ENCODE measurements at places on chromosomes 4 and X.

GRCh38 chr4:105715692-105716278, 7.2 kb downstream of the GSTCD start:
- DNase-seq: no peak

- DNase-seq: no peak
Measured at GRCh38 chrX:11470250-11470974, 177.2 kb downstream of the AMELX start.

DNA sequence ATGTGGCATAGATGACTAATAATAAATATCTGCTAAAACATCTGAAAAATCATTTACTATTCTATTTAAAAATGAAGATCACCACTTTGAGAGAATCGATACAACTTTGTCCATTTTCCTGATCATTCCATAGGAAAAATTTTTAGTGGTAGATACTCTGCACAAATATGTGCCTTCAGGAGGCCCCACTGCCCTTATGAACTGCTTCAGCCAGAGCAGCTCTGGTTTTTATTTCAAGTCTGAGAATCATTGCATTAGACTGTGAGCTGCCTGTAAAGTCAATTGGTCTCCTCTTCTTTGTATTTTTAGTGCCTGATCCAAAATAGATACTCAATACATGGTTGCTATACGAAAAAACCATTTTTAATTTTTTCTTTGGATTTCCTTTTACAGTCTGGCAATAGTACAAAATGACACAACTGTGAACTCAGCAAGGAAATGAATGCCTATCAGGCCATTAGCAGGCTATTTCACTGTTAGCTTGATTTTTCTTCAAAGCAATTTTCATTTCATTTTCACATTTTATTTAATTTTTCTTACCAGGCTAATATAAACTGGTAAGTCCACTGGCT, 69.1 kb downstream of the SHISA3 start:
- no peak for DNase-seq

DNA sequence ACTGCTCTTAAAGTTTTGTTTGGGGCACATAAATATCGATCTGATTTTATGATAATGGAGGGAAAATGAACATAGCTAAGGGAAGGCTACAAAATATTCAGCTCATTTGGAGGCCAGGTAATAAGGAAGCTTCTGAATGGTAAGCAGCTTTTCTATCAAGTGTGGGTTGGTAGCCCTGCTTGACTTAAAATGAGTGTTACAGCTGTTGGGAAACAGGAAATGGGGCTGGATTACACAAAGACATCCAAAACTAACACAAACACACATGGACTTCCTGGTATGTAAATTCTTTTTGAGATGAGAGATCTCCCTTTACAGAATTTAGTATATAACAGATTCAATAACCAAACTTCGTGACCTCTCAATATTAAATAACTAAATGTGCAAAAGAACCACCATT, 58.0 kb downstream of the FGF16 start:
- no peak for DNase-seq

- DNase-seq: no peak
Measured at GRCh38 chr4:70863099-70863790, 23.6 kb upstream of the GRSF1 start.

DNA sequence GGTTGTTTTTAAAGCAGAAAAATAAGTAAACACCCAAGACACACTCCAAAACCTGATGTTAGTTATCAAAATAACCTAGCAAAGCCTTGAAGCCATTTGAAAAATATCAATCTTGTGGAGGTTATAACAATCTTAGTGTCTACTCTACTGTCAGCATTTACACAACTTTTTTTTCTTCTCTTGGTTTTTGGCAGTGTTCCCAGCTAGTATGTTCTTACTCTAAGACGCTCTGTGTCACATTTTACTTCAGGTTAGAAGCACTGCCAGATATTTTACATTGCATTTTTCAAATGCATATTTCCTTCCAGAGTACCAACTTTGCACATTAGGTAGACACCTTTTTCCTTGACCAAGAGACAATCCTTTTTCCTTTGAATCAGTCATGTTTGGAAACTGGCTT, 114.0 kb upstream of the INPP4B start:
- DNase-seq: no peak

- no peak for DNase-seq
Measured at GRCh38 chrX:56762220-56762619, 33.2 kb downstream of the NBDY start.

- DNase-seq: no peak
Measured at GRCh38 chrX:48696909-48697727, 584 bp downstream of the SUV39H1 start.

GRCh38 chr4:89871211-89871610, 23.4 kb upstream of the MMRN1 start:
- DNase-seq: no peak

- DNase-seq: peak; percentile 73
Measured at GRCh38 chr4:121950212-121950679, 1.6 kb downstream of the TRPC3 start.

GRCh38 chr4:3674479-3674851, 91.7 kb upstream of the ADRA2C start:
- DNase-seq: no peak

DNA sequence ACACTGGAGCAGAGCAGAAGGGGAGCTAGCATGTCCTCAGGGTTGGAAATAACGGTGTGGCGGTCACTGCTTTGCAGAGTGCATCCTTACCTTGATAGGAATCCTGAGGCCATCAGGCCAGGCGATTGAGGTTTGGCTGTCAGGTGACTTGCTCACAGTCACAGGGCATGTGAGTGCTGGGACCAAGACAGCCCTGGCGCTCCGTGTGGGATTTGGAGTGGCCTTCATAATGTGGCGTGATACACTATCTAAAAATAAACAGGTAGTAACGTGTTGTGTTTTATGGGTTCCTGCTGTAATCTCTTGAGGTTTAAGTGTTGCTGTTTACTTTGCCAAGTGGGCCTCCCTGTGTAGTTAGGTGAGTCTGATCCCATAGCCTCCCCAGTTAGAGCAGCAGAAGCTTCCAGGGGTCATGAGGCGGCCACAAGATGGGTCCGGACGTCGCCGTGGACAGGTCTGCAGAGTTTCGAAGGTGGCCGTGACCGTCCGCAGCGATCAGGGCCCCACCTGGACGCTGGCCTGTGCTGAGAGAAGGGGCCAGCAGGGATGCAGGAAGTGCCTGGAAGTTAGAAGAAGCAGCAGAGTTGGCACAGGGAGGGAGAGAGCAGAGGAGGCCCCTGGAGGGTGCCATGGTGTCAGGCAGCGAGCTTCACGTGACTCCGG, 27.7 kb downstream of the RGS12 start:
- DNase-seq: no peak

- DNase-seq: no peak
Measured at GRCh38 chr4:171880136-171880535, 66.9 kb downstream of the GALNTL6 start.

DNA sequence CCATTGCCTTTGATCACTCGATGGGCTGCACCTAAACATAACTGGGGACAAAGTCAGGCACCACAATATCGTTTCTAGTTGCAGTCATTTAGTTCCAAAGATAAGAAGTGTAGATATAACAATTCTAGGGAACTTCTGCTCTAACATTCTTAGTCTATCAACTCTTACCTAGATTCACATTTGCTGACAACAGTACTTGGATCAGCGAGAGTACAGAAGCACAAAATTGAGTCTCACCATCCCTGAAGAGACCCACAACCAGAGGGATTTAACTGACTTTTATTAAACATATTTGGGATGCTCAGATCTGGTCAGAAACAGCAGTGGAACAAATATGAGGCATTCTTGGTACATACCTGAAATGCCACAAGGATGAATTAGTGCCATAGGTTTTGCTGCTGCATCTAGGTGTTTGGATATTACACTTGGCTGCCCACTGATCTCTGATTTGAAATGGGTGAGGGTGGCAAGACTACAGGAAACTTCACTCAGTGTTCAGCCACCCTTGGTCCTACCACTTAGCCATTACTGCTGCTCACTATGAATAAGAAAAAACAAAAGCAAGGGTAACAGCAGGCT, 28.9 kb upstream of the HUWE1 start:
- no peak for DNase-seq

DNA sequence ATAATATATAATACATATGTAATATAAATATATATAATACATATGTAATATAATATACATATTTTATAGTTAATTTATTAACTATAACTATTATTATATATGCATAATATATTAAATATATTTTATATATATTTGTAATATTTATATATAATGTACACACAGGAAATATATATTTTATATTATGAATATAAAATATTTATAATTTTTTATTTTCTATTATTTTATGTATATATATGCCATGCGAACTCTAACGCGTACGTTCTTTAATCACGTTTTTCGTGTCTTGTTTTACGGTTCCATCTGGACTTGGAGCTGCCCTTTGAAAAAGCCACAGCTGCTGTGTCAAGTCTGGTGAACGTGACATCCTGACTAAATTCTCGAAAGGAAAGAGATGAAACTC, 332.1 kb downstream of the ASMT start:
- DNase-seq: no peak

GRCh38 chrX:41350150-41350975, 16.4 kb downstream of the DDX3X start:
- DNase-seq: no peak

DNA sequence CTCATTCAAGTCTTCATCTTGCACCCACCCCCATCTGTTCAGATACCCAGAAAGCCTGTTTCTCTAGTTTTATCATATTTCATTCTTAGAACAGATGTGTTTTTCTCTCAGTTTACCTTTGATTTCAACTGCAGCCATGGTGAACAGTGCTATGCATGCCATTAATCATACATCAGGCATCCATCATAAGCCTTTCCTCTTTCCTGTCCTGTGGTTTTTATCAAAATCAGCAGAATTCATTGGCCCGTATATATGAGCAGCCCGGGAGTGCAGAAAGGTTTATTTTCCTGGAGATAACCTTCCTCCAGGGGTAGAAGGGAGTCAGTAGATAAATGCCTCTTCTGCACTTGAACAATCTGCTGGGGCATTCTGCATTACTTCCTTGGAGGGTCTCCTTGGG, 65.7 kb downstream of the IL21 start:
- DNase-seq: no peak

GRCh38 chrX:29690061-29690460, 525.3 kb upstream of the MAGEB2 start:
- DNase-seq: no peak

GRCh38 chr4:184574861-184575260, 74.4 kb downstream of the CASP3 start:
- DNase-seq: no peak

DNA sequence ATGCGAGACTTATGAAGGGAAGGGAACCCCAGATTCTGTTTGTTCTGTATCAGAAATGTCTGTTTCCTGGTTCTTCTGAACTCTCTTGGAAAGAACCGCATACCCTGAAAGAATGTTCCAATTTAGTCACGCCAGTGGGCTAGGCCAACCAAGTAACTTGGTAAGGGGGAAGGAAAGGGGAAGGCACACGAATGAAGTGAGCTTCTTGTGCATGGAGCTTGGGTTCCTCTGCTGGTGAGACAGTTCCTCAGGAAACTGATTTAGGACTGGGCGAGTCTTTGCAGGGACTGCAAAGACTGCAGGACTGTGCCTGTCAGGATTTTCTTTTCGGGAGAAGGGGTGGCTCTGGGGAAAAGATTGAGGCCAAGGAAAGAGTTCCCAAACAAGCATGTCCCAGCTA, 35.6 kb downstream of the FRMPD3 start:
- no peak for DNase-seq

DNA sequence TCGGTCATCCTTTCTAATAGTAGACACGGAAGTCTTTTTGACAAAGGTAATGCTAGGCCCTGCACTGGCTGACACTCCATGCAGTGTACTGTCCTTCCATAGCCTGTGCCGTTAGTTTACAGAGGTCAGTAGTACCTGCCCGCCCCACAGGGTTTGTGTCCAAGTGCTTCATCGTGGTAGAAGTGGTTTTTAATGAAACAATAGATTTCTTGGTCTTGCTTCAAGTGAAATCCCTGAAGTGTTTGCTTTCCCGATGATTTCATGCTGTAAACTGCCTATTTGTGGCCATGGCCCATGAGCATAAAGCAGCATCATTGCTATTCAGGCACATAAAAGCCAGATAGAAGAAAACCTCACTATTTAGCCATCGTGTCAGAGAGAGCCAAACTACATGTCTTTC, 139.3 kb downstream of the GPR143 start:
- DNase-seq: no peak

- no peak for DNase-seq
Measured at GRCh38 chr4:119040694-119041185, 94.9 kb upstream of the MYOZ2 start.

GRCh38 chrX:77076896-77077295, 370.3 kb upstream of the FGF16 start:
- DNase-seq: no peak

- DNase-seq: no peak
Measured at GRCh38 chrX:150338615-150339014, 24.5 kb upstream of the MAMLD1 start.

- DNase-seq: no peak
Measured at GRCh38 chr4:150131581-150132228, 53.5 kb downstream of the DCLK2 start.

DNA sequence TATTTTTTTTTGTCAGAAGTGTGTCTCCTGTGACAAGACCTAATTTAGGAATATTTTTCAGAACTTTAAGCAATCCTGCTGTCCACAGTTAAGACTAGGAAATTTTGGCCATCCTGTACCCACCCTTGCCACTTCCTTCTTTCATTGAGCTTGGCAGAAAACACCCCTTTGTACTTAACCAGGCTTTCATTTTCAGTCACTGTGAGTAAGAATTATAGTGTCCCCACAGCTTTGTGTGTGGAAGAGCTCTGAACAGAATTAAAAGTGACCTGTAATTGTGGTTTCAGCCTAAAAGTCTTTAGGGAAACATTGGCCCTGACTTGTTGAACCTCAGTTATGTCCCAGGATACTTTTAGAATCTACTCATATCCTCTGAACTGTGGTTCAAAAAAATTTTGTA, 153.7 kb upstream of the BMP3 start:
- no peak for DNase-seq

DNA sequence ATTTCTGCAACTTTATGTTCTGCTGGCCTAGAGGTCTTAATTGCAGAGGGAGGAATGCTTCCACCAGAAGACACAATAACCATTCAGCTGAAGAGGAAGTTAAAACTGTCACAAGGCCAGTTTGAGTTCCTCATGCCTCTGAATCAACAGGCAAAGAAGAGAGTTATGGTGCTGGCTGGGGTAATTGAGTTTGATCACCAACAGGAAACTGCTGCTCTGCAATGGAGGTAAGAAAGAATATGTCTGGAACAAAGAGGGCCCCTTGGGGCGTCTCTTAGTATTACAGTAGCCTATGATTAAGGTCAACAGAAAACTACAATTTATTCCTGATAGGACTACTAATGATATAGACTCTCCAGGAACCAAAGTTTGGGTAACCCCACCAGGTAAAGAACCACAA, 744.0 kb downstream of the FSTL5 start:
- no peak for DNase-seq

- DNase-seq: no peak
Measured at GRCh38 chrX:7294483-7294882, 146.5 kb upstream of the PUDP start.

DNA sequence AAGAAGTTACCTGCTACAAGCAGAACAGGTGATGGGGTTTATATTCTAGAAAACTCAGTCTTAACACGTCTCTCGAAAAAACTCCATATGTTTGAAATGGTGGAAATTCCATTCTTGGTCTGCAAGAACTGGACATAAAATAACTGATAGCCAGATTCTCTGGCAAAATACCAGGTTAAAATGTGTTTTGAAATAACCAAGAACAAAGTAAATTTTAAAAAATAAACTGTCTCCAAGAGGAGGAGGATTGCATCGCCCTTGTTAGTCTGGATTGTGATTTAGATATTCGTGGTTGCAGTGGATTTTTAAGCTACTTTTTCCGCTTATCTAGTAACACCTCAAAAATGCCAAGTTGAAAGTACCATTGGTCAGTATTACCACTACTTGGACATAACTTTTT, 40.8 kb downstream of the CENPU start:
- no peak for DNase-seq

Measured in stimulated activated CD8-positive, alpha-beta memory T cell treated with anti-CD3 and anti-CD28 coated beads, Interleukin-15, amount 100 ng/mL, for 4 hours (primary cell).